ENCODE measurements at places on chromosomes 2 and 18.

- no peak for DNase-seq
Observed at GRCh38 chr18:10349561-10349960, 104.9 kb upstream of the APCDD1 start.

- DNase-seq = no peak
Observed at GRCh38 chr2:214765180-214765579, 44.3 kb downstream of the BARD1 start.

DNA sequence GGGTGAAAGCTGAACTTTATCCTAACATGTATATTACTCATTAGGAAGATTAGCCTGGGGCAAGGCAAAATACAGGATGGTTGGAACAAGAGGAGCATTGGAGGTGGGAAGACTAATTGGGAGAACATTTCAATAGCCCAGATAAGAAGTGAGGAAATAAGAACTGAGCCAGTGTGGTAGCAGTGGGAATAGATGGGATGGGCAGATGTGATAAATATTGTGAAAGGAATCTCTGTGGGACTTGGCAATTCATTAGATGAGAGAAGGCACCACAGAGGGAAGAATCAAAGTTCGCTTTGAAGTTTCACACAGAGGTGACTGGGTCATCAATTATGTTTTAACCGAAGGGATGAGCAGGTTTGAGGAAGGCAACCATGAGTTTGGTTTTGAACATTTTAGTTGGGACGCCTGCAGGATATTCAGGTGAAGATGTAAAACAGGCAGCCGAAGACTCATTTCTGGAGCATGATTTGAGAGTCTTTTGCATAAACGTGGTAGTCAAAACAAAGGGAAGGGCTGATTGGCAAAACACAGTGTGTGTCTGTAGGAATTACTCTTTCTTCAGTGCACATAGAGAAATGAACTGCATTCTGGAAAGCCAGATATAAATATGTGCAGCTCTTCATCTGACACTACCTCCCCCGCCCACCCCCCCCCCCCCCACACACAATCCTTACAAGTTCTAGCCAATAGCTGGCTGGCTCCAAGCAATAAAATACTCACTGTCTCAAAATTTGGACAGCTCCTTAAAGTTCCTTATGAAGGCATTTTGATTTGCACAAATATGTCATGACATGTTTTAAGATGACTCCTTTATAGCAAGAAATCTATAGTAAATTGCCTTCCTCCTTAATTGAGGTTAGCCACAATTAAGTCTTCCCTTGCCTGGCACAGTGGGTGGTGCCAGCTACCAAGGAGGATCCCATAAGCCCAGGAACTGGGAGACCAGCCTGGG is 1.9 kb upstream of the SLC1A4 start:
- DNase-seq = no peak

- peak; percentile 88 for DNase-seq
Observed at GRCh38 chr2:70789304-70790135, 923 bp downstream of the FIGLA start.

GRCh38 chr2:225668606-225669266 is 269.2 kb downstream of the NYAP2 start:
- peak; percentile 81 for DNase-seq

GRCh38 chr2:106126705-106127281 is 67.3 kb downstream of the UXS1 start:
- DNase-seq = no peak

DNA sequence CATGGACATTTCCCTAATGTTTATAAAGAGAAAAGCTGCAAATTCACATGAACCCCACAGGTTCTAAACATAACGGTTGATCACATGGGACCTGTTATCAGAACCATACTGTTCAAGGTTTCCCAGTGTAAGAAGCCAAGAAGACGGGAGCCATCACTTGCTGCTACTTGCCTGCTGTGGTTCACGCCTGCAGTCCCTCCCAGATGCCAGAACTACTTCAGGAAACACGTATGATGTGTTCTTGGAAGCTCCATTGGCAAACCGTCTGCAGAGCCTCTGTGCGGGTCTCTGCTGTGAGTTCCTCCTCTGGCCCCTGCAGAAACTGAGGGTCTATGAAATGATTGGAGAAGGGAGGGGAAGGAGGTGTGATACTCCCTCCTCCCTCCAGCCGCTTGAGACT is 75.2 kb downstream of the CABLES1 start:
- no peak for DNase-seq

GRCh38 chr2:101106453-101107181 is 44.6 kb downstream of the TBC1D8 start:
- no peak for DNase-seq

DNA sequence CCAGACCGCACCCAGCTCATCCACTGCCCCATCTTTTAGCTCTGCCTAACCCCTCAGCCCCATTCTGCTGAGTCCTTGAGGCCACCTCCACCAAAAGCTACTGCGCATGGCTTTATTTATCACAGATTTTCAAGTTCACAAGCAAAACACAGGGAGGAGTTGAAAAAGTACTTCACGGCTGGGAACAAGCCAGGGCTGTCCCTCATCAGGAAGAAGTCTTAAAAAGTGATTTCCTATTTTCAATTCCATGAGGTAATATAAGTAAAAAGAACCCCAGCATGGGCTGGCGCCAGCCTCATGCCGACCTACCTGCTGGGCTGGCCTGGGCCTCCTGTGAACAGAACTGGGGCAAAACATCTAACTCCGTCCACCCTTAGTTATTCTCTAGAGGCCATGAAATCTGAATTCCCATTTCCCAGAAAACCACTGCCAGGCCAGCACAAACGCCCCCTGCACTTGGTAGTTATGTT is 69.0 kb downstream of the POLR1A start:
- no peak for DNase-seq

GRCh38 chr2:106073678-106074406 is 120.3 kb downstream of the UXS1 start:
- no peak for DNase-seq

GRCh38 chr2:29014811-29015421 is 33.8 kb downstream of the TOGARAM2 start:
- no peak for DNase-seq

GRCh38 chr2:76748581-76749296 is 773.4 kb downstream of the LRRTM4 start:
- no peak for DNase-seq

DNA sequence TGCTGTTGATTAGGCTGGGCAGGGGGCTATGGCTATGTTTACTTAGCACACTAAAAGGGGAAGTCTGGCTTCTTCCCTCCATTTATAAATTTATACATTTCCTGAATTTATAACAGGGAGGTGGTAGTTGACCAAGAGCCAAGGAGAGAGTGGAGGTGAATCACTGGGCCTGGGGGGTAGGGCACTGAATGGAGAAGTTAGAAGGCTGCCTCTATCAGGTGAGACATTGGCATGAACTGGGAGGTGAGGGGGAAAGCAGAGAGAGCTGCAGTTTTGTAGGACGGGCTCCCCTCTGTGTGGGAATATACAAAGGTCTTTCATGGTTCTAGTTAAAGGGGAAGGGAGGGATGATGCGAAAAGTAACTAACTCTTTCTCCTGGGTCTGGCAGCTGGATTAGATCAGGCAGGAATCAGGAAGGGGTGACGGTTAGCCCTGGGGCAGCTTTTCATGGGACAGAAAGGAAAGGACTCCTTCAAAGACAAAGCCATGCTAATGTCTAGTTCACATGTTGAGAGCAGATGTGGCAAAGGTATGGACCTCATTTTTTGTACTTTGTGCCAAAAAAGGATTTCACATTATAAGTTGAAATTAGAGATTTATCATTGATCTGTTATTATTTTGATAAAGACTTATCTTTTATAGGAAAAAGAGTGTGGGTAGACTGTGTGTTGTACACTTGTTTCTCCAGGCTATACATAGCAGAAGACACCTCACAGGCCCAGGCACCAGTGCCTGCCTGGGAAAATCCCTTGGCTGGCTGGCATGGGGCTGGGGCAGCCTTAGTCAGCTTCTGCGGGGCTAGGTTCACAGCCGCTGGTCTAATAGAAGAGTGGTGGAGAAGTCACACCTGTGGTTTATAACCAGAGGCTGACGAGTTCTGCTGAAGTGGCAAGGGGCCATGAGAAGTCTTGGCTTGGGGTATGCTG is 158.7 kb downstream of the CLIP4 start:
- no peak for DNase-seq

DNA sequence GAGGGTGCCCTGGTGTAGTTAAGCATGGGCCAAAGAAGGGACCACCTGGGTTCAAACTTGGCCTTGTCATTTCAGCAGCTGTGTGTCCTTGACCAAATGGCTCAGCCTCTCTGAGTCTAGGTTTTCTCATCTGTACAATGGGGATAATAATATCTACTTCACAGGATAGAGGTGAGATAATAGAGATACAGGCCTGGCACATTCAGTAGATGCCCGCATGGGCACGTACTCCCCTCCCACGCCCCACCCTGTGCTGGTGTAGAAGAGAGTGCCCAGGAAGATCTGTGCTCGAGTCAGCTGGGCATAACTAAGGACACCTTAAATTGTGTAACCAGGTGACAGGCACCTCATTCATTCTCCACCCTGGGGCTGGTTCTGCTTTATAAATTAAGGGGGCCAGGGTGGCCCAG is 8.4 kb upstream of the TMEM185B start:
- no peak for DNase-seq

GRCh38 chr2:42113452-42113851 is 55.7 kb upstream of the EML4 start:
- DNase-seq = no peak

GRCh38 chr2:190303647-190304046 is 16.0 kb downstream of the HIBCH start:
- DNase-seq = no peak

DNA sequence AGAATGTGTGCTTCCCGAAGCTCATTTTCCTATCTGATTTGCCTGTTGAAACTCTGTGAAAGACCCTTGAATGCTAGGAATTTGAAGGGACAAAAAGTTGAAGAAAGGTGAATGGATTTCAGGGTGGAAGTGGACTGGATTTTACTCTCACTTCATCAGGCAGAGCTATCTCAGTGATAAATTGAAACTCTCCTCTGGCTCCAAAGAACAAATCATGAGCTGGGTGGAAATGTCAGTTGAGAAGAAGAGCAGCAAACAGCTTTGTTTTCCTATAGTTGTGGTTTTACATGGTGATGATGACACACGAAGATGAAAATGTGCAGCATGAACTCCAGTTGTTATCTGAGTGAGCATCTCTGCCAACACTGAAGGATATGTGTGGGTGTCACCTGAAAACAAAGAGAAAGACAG is 34.4 kb downstream of the CD28 start:
- DNase-seq = no peak

DNA sequence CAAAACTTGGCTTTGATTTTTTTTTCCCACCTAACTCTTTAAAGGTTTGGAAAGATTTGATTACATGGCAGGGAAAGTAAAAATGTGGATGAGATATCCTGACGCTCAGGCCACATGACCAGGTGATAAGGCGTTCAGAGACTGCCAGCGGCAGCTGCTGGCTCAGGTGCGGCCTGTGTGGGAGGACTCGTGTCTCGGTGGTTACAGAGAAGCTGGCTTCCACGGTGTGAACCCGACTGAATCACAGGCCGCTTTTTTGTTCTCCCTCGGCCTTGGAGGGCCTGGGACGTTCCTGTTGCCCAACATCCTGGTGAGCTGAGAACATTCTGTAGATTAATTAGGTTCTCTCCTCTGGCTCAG is 124.2 kb upstream of the ZNF516 start:
- DNase-seq = no peak

GRCh38 chr18:64288432-64288831 is 139.5 kb upstream of the LINC00305 start:
- DNase-seq = no peak

DNA sequence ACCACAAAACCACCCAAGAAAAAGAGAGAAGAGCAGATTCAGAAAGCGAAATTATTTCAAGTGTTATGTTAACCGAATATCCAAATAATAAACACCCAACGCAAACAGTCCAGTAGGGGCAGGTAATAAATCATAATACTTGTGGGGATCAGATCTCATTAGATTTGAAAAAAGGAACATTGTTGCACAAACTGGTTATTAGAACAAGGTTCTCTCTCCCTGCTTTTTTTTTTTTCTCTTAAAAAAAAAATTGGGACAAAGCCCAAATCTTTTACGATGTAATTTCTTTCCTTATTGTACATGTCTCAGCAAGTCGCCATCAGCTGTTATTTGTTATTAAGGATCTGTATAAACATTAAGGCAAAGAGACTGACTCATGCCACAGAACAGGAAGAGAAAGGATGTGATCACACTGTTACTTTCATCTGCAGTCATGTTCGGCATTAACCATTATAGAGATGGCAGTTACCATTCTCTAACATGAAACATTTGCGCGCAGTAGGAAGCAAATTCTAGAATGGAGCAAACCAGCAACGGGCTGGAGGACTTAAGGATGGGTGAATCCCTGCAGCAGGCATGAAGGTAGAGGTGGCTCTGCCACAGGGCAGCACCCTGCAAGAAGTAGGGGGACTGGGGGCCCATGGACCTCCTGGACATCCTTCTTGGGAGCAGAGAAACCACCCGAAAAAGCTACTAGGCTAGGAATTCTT is 42.0 kb downstream of the EPHA4 start:
- no peak for DNase-seq

DNA sequence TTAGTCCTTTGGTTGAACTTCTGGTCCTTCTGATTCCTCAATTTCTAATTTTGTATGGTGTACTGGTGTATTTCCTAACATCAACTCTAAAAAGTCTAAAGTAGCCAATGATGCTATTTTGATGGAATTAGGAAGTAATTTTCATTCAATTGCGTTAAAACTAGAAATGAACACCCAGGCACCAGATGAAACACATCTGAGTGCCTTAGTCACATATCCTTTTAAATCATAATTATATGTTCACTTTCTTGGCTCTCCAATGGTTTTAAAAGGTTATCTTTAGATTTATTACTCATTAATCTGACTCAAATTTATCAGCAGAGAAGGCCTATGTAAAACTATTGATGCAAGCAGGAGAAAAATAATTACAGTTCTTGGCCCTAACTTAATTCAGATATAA is 119.7 kb downstream of the GAREM1 start:
- DNase-seq = no peak

Measured in NCI-H82 (cell line).